NCI-H2107 (cell line): ENCODE measurements at places on chromosomes 12 and 14.

DNA sequence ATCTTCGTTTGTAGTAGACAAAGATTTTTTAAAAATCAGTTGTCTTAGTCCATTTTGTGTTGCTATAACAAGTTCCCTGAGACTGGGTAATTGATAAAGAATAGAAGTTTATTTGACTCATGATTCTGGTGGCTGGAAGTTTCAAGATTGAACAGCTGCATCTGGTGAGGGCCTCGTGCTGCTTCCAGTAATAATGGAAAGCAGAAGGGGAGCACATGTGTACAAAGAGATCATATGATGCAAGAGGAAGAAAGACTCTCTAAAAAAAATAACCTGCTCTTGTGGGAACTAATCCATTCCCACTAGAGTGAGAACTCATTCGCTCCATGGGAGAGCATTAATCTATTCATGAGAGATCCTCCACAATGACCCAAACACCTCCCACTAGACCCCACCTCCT, 24.8 kb downstream of the MUCL1 start:
- no peak for DNase-seq

DNA sequence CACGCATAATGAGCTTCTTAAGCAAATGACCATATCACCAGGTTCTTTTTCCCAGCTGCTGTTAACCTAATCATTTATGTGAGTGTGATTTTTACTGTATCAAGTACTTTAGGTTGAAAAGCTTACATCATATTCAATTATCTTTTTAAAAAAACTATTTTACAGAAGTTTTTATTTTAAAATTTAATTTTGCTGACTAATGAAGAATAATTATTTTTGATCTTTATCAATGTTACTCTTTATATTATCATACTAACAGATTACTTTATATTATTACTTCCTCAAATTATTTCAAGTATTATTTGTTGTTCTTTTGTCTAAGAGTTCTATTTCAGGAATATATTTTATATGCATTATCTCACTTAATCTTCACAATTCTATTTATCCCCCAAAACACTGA, 236.3 kb downstream of the CPNE8 start:
- no peak for DNase-seq

GRCh38 chr14:68630611-68631393, 162.1 kb downstream of the ZFP36L1 start:
- DNase-seq: no peak

- no peak for DNase-seq
These were observed 21.6 kb upstream of the AMN start for GRCh38 chr14:102900631-102901571.

- DNase-seq: peak; percentile 93
These were observed 766.2 kb downstream of the FLRT2 start for GRCh38 chr14:86296173-86296572.

DNA sequence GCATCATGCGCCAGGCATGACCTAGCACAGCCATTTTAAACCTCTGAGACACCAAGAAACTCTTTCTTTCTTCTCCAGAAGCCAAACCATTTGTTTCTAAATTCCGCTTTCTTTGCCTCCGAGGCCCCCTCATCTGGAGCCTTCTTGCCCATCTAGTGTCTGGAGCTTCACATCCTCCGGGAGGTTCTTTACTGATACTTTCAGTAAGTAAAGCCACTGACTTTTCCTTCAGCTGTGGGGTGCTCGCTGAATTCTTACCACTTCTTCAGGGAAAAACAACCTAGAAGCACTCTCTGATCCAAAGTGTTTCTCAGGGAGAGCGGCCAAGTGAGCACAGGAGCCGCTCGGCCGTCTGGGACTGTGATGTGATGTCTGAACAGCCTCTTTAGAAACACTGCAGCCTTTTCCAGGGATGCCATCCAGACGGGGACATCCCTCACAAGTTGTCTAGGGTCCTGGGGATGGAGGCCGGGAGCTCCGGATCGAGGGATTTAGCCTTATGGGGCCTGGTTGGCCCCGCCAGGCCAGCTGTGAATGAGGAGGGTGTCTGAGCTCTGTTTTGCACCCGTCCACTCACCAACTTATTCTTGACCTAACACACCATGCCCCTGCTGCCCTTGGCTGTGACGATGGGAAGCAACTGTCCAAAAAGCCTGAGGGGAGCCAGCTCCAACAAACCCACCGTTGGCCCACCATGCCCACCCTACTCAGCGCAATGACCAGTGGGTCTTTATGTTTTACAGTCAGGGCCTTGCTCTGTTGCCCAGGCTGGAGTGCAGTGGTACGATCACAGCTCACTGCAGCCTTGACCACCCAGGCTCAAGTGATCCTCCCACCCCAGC, 160.6 kb downstream of the ZFP36L1 start:
- no peak for DNase-seq

DNA sequence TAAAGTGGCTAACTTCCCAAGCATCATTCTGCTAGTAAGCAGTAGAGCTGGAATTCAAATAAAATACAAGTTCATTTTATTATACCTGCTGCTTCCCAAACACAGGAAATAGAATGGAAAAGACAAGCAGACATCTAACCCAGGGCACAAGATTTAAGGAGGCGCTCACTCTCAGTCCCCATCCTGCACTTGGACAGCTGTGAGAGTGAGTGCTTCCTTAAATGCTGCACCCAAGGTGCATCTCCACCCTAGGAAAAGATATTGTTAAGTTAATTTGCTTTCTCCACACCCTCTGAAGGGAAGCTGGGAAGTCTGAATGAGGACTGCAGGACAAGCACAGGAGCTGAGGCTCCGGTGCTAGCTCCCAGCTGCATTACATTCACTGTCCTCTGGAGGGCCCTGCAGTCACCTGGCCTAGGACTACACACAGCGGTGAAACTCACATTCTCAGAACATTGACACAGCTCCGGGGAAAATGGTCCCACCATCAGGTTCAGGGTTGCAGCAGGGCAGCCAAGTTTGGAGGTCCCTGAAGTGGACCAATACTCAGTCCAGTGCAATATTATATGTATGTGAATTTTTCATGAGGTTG, 14.2 kb downstream of the HEBP1 start:
- DNase-seq: no peak

DNA sequence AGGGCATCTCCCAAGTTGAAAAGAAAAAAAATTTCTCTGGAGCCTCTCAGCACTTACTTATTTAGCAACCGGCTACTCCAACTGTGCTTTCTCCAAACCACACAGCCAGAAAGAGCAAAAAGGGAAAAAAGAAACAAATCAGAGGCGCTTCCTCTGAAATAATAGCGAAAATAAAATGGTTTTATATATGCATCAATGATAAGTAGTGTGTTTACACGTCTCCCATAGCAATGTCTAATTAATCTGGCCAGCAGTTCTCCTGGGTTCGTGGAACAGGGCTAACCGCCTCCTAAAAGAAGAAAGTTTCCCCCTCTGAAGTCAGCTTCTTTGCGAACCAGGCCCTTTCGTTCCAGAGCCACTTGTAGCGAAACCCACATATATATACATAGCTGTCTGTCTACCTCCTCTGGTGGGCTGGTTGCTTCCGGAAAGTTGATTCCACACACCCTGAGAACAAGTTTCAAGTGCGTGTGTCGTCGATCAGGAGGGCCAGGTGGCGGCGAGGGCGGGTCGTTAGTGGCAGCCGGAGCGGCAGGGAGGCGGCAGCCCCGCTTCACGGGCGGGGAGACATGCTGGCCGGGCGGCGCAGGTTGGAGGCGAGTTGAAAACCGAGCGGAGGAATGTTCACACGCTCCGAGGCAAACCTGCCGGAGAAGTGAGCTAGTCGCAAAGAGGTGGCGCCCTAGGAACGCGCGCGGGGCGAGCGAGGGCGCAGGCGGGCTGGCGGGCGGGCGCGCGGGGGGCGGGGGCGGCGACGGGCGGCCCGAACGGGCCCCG, 2.7 kb downstream of the PTHLH start:
- no peak for DNase-seq

DNA sequence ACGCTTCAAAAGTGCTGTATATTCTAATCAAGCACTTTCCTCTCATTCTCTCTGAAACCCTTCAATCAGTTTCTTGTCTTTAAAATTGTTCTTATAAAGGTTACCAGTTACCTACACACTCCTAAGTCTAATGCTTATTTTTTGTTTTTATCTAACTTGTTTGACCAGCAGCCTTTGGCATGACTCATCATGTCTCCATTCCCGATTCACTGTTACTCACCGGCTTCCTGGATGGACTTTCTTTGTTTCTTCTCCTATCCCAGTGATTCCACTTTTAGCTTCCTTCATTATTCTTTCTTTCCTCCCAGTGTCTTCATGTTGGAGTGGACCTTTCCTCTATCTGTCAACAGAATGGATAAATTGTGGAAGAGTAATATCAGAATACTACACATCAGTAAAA, 368.6 kb upstream of the CCDC196 start:
- no peak for DNase-seq

- no peak for DNase-seq
These were observed 51.2 kb downstream of the CDC42BPB start for GRCh38 chr14:103006106-103006505.

GRCh38 chr14:98226411-98226810, 1045.6 kb downstream of the BCL11B start:
- DNase-seq: no peak

DNA sequence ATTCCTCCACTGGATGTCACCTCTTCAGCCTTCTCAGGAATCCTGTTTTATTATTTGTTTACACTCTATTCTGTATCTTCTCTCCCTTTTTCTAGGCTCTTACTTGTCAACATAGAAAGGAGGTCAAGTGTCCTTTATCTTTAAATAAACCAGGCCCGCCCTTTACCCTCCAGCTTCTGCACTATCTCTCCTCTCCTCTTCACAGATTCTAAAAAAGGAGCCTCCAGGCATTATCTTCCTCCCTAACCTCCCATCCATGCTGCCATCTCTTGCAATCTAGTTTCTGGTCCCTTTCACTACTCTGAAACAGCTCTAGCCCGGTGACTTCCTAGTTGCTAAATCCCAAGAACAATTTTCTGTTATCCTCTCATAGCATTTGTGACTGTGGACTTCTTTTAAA, 24.1 kb upstream of the ARID2 start:
- no peak for DNase-seq

- no peak for DNase-seq
These were observed 4.1 kb upstream of the KRT84 start for GRCh38 chr12:52389313-52390207.

- DNase-seq: no peak
These were observed 9.3 kb downstream of the RILPL2 start for GRCh38 chr12:123427036-123427769.

GRCh38 chr14:81435048-81435390, 34.9 kb upstream of the STON2 start:
- DNase-seq: no peak

DNA sequence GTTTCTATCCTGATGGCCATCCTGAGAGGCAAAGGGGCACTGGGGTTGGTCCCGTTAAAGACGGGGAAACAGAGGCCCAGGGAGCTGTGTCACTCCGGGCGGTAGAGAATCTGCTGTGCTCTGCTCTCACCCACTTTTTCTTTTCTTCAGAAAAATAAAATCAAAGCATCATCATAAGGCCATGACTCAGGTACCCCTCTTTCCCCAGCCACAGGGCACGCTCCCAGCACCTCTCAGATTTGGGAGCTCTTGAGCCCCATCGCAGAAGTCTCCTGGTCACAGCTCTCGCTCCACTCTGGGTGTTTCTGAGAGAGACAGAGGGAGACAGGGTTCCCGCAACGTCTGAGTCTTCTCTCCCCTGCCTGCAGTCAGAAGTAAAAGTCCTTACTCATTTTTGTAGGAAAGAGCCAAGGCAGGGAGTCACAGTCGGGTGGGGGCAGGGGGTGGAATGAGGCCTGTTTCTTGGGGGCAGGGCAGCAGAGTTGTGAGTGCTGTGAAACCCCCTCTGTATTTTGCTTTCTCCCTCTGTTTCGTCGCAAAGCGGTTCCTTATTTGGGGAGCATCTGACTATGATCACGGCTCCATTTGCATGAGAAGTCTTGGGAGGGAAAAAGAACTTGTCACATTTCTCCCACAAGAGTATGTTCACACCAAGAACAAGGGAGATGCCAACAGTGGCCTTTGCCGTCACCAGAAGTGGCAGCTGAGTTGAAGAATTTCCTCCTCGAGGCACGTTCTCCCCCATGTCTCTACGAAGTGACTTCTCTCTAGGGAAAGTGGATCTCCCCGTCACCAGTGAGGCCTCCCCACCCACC, 139.0 kb downstream of the BCL11B start:
- DNase-seq: no peak

- DNase-seq: no peak
These were observed 554.8 kb downstream of the DIO2 start for GRCh38 chr14:79656496-79656895.

DNA sequence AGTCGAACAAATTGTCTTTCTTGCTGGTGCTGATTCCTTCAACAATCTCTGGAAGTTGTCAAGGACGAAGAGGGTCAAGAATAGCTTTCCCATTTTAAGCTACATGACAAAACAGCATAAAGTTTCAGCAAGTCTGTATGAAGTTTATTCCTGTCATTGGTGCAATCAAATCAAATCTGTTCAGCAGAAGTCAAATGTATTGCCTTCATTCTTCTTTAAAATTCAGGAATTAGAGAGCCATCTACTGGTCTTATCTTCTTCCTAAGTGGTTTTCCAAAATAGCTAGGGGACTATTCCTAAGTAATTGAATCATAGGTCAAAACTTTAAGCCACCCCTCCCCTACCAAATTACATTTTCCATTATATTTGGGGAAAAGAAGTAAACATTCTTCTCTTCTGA, 990.2 kb downstream of the GALC start:
- no peak for DNase-seq

DNA sequence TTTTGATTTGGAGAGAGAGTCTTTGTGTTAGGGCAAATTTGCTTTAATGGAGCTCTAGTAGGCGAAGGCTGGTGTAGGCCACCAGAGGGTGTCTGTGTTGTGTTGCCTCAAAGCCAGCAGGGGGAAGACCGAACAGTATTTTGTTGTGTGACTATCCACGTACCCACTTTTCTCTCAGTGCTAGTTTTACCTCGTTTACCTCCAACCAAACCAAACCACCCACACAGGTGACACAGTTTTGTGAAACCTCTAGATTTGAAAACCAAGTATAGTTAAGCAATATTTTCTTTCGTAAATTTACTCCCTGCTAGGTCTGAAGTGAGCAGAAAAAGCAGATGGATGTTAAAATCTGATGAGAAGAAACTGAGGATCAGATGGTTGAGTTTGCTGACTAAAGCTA, 36.3 kb upstream of the NPFF start:
- peak; percentile 49 for DNase-seq

GRCh38 chr12:115421796-115422709, 738.1 kb upstream of the TBX3 start:
- DNase-seq: no peak

DNA sequence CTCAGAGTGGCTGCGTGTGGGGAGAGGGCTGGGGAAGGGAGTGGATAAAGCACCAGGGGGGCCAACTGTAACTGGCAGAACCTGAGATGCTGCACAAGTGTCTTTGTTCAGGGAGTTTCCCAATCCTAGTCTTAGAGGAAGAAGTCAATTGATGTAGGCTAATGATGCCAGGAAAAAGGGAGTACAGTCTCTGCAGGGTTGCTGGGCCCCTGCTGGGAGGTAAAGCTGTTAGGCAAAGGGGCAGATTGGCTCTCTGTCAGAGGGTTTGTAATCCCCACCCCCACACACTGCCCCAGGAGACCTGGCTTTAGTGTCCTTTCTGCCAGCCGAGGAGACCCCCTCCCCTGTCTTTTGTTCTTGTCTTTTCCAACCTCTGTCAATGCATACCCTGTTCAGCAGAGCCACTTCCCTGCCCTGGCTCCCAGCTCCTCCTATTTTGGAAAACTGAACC, 178.4 kb downstream of the KCNA5 start:
- DNase-seq: peak; percentile 61
